GM12891 (cell line): ENCODE measurements at places on chromosomes 4 and X.
A peak's percentile ranks its signal among the peaks of the same experiment; 100 is the strongest.

- DNase-seq, result no peak
These were observed 232.1 kb downstream of the DCLK2 start for GRCh38 chr4:150310159-150310895.

GRCh38 chrX:15737959-15738902 is at the start of gene CA5B:
TSS of gene CA5B (plus strand) at chrX:15738270. CDS start at chrX:15750024, 11,754 bp downstream.
- peak; percentile 49 for DNase-seq

- DNase-seq, result no peak
These were observed 92.5 kb upstream of the ENPP6 start for GRCh38 chr4:184310171-184310567.

- no peak for DNase-seq
These were observed 94.5 kb upstream of the ZNF827 start for GRCh38 chr4:146033149-146033548.

DNA sequence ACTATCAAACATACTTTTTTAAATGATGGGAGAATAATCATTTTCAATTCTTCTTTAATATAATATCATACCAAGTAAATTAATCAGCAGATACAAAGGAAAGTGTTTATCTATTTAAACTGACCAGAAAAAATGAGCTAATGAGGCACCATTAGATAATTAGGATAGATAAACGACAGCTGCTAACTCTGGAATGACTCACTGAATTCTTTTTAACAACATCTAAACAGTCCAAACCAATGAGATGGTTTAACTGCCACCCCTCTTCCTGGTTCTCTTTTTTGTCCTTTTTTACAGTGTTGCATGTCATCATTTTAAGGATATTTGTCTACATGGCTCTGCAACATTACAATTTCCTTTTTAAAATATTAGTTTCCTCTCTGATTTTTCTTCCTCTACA is 41.6 kb downstream of the UNC5C start:
- DNase-seq, result no peak

GRCh38 chrX:150525061-150525919 is 43.1 kb upstream of the MTM1 start:
- no peak for DNase-seq

DNA sequence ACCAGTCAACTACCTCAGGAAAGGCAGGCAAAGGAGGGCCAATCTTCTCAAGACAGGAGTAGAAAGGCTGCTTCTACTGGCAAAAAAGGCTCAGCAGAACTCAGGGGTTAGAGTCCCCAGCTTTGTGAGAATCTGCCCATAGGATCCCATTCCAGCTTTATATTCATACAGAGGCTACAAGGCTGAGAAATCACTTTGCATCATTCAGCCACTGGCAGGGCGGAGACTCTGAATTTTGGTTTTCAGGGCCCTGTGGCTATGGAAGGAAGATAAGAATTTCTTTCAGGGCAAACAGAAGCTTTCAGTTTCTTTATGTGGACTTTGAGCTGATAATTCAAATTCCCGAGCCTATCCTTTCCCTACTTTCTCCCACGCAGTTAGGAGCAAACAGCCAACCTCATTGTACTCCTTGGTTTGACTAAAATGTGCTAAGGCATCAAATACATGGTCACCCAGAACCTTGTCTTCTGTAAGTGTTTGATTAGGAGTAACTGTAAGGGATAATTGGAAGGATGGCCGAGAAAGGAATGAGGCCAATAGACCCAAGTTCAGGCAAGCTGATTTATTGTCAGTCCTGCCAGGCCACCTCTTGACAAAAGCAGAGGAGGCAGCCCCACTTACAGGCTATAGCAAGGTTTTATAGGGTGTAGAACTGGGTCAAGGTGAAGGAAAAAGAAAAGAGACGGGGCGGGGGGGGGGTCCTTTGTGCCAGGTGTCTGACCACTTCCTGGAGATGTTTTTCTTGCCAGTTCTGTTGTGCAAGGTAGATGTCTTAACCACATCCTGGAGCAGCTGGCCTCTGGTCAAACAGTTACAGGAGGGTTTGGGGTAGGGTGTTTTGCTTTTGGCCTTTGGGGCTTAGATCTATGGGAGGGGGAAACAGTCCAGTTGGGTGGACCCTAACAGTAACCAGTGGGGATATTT is 165.3 kb upstream of the PPP1R2C start:
- no peak for DNase-seq

GRCh38 chrX:73850124-73851013 is 287.4 kb downstream of the CHIC1 start:
- DNase-seq, result peak; percentile 5

DNA sequence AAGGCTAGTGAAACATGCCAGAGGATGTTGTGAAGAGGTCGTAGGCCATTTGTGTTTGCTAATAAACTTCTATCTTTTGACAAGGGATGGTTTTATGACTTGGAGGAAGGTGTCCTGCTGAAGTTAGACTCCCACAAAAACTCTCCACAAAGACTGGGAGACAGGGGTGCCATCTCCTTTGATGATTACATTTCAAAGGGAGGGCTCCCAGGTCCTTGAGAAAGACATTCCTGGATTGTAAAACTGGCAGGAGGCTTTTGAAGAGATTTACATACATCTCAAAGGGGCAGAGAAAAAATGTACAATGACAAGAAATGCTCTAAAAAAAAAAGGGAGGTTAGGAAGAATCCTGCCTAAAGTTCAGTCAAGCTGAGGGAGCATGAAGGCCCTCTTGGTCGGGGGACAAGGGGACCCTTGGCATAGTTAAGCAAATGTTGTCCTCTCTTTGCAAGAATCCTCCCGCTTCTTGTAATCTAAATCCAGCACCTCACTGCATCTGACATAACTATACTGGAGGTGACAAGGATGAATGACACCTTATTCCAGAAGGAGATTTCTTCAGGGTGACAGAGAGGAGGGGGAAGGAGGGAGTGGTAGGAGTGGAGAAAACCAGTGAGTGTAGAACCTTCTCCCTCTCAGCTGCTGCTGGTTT is 41.1 kb upstream of the MGST2 start:
- no peak for DNase-seq

- no peak for DNase-seq
These were observed 337.7 kb downstream of the PCDH19 start for GRCh38 chrX:100072336-100072735.

- no peak for DNase-seq
These were observed 152.1 kb downstream of the PALLD start for GRCh38 chr4:168648929-168649328.

- DNase-seq, result no peak
These were observed 105.4 kb downstream of the TMEM144 start for GRCh38 chr4:158315706-158316105.

DNA sequence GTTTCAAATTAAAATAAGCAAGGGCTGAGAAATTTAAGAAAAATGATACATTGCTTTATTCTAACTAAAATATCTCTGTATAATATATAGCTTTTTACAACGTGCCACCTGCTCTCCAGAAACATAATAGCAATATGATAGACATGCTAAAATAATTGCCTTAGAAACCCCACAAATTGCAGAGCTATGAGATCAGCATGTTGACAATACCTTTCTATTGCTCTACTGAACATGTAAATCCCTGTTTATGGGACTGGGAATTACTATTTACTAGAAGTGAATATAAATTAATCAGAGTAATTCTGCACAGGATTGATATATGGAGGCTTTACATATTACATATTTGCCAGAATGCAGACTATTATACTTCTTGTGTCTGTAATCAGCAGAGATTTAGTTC is 1831.1 kb upstream of the IGFBP7 start:
- no peak for DNase-seq

DNA sequence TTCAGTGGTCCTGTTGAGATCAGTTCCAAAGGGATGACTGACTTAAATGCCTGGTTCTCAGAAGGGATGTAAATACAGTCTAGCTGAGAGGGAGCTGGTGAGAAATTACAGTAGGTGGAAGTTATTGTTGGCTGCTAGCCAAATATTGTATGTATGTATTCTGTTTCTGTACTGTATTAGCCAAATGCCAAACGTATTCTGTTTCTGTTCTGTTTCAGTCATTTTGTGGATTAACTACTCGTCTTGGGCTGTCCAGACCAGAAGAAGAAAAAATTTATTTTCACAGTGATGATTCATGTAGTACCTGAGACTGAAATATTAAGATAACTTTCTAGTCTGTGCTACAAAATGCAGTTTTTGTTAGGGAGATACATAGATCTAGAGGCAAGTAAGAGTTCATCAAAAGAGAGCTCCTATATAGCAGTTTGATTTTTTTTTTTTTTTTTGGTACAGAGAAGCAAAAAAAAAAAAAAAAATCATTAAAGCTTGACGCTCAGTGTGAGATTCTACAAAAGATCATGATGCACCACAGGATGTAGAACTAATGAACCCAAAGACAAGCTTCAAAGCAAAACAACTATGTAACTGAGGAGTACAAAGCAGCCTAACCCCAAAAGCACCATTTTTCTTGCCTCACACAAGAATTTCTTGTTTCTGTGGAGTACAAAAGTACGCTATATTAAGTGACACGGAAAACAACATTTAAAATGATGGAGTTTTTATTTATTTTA is 54.8 kb downstream of the CASP6 start:
- peak; percentile 13 for DNase-seq

DNA sequence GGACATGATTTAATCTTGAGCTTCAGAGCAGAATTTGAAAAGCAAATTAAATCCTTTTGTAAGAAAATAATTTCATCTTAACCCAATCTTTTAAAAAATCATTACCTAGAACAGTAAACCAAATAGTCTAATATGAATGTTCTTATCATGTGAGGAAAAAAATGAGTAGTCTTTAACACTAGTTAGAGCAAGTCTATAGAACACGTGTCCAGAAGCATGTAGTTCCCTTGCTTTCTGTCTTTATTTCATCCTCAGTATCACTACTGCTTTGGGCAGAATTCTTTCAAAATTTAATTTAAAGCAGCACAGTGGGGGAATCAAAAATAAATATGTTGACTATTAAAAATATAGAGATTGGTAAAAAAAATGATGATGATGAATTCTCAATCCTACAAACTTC is 2.1 kb downstream of the RBM47 start:
- no peak for DNase-seq

DNA sequence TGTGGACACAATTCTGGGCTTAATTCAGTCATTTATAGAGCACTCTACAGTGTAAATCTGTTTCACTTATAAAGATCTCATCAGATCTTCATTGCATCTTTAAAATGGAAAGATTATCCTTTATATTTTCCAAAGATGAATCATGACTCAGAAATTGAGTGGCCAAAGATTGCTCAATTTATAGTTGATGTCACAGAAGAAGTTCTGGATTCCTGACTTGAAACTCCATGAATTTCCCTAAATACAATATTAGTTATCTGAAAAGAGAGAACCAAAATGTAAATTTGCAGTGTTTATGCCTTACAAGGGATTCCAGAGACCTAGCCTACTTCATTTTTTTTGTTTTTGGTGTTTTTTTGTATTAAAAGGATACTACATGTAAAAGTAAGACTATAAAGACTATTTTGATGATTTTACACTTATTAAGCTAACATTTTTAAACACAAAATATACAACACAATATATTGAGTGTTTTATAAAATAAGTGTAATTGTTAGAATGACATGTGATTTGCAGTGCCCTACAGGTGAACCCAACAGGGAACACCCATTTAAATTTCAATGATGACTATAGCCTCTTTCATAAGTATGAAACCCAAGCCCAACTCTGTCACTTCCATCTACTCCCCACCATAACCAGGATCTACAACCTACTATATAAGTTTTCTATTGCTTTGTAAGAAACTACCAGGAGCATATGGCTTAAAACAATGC is 183.5 kb downstream of the PCDH7 start:
- DNase-seq, result no peak

DNA sequence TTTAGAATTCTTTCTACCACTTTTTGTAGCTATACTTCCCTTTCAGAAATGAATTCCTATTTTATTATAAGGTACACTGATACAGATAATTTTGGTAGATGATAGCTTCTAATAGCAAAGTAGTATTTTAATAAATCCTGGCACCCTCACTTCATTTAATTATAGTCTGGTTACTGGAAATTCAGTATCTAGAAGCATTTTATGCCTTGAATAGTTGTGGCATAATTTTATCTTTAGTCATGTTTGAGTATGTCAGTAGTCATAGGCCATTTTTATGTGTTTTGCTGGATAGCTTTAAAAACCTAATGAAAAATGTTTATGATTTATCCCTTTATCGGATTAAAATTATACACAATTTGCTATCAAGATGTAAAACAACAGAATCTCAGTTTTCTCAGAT is 92.3 kb downstream of the DIAPH2 start:
- no peak for DNase-seq

- no peak for DNase-seq
These were observed 43.8 kb upstream of the CPLX1 start for GRCh38 chr4:869776-870175.

DNA sequence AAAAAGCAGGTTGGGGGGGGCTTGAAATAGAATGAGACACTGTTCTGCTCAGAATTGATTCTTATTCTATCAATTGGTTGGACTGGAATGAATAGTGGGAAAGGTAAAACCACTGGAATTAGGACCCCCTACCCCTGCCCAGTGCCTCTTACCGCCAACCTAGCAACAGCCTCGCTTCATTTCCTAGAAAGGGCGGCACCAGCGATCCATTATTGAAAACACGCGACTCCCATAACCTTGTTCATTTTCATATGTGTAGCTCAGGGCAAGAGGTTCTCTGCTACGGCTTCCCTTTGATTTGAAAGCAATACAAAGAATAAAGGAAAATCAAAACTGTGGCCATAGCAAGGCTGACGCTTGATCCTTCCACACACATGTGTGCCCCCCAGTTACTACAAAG is 33.7 kb downstream of the IDS start:
- no peak for DNase-seq

- no peak for DNase-seq
These were observed 62.5 kb downstream of the PGRMC2 start for GRCh38 chr4:128225148-128225547.

- no peak for DNase-seq
These were observed 38.6 kb downstream of the TRPC5OS start for GRCh38 chrX:111914398-111915090.

DNA sequence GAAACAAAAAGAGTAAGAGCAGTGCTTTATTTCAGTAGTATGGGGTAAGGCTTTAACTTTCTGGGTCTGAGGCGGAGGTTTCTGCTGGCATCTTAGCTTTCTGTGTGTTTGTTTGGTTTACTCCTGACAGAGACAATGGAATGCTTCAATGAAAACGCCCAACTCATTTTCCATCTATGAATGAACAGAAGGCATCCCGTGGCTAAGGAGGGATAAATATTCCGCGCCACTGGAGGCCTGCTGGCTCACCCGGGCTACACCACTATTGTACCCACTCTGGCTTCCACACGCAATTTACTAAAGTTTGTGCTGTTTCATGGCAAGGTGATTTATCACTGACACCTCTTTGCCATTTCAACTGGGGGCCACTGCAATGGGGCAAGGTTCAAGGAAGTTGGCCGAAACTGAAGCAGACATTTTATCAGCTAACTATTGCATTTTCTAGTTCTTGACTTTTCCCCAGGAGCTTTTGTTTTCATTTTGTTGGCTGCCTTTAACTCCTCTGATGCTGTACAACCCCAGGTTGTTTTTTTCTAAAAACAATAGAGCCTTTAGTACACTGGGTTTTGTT is 32.8 kb upstream of the PPARGC1A start:
- no peak for DNase-seq

DNA sequence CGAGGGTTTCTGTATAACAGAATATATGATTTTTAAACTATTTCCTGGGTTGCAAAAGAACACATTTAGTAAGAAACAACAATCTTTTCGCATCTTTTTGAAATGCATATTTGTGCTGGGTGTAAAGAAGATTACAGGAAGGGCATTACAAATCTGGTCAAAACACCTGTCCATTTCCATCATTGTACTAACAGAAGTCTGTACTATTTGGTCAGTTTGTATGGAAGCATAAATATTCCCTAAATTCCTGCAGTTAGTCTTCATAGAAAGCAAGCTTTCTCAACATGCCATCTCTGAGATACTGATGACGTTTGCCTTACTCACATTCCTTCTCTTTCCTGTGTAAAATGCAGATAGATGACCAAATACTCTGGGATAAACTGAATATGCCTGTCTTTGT is 203.3 kb downstream of the NWD2 start:
- DNase-seq, result no peak
